Stimulated activated CD4-positive, alpha-beta T cell treated with anti-CD3 and anti-CD28 coated beads, Interleukin-1b, Interleukin-23, amount 100 ng/mL, for 1 hour (primary cell): ENCODE measurements at places on chromosomes 6 and 20.

DNA sequence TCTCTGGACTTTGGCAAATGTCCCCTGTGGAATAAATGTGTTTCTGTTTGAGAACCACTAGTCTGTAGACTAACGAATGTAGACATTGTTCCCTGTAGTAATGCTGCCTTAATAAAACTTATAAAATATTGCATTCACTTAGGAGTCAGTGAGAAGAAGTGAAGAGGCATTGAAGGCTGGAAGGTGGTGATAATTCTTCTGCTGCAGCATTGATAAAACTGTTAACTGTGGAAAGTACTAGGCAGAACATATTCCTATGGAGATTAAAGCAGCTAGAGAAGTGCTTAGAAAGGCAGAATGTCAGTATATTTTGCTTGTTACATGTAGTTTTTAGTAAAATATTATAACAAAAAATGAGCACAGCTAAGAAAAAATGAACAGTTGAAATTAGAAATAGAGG is 4.8 kb downstream of the PGK2 start:
- DNase-seq = no peak

DNA sequence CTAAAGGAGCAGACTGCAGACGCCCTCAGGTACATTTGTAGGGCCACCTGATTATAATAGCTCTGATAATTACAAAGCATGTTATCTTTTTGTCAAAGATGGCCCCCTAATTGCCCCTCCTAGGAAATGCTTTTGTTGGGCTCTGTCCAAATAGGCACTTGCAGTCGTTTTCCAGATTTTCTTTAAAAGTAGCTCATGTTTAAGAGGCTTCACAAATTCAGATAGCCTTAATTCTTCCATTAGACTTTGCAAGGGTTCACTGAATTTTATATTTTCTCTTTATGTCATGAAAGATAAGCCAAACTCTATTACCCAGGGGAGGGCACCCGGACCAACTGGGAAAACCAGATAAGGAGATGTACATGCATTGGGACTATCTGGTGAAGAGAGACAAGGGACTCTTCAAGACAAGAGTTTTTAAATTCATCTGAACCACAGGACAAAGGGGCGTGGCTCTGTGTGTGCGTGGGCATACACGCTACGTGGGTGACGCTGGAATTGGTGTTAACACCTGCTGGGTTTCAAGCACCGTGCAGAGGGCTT is 95.6 kb downstream of the TOX2 start:
- DNase-seq = no peak

DNA sequence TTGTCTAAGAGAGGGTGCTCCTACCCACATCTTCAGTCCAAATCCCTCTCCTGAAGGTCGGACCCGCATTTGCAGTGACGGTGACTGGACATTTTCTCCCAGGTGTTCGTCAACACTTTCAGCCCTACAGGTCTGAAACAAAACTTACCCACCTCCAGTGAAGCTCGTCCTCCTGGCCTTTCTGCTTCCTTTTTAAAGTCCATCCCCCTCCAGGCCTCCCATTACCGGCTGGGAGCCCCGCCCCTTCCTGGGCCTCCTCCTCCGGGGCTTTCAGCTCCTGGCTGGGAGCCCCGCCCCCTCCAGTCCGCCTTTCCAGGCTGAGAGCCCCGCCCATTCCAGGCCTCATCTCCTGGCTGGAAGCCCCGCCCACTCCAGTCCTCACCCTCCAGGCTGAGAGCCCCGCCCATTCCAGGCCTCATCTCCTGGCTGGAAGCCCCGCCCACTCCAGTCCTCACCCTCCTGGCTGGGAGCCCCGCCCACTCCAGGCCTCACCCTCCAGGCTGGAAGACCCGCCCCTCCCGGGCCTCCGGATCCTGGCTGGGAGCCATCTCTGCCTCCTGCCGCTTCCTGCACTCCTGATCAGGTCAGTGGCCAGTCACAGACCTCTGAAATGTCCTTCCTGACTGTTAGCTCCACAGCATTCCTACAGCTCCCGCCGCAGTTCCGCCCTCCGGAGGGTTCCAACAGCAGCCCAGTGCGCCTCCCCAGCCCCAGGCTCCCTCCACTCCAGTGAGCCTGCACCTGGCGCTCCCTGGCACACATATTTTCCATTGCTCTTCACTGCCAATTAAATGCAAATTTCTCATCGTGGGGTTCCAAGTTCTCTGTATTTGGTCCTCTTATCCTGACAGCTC is 98.5 kb downstream of the LY86 start:
- DNase-seq = no peak

DNA sequence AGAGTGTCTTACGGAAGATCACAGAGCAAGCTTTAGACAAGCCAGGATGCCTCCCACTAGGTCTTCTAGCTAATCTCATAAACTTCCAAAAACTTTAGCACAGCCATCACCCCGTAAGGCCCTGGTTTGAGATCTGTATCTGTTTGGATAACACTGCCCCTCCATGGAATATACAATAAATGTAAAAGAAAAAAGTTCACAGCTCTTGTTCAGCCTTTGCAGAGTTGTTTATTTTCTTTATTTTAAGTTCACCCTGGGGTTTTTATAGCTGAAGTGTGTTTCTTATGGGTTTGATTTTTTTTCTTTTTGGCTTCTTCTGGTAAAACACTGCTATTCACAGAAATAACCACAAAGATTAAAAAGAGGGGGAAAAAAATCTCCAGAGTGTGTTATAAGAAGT is 125.6 kb downstream of the EYA2 start:
- no peak for DNase-seq

GRCh38 chr20:41428285-41428684 is 61.7 kb upstream of the EMILIN3 start:
- no peak for DNase-seq

DNA sequence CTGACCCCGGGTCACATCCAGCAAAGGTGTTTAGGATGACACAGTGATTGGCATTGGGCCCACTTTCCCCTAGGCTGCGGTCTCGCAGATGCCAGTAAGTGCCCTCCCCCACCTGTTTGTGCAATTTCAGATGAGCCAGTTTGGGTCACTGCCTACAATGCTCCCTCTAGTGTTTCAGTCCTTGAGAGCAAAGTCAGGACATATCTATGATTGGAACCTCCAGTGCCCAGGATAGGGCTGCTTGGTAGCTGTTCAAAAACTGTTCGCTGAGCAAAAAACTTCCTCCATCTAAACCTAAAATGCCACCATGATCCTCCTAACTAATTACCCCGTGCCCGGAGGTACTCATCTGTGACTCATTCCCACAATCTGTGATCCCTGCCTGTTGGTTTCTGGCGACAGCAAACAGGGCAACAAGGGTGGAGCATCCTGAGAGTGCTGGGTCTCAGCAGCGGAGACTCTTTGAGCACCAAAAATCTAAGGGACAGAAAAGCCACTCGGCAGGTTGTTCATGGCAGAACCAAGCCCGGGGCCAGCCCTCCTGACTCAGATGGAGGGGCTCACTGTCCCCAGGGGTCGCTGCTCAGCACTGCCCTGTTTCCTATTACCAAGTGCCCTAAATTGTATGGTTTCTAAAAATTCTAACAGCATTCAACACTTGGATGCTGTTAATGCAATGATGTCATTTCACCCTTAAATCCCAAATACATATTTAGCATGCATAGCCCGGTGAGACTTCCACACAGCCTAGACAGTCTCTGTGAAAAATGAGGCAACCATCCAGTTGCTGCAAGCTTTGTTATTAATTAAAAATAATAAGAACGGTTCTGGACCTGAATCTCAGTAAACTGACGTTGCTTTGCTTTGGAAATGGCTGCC is 5.0 kb downstream of the VSX1 start:
- no peak for DNase-seq

GRCh38 chr20:11660673-11661072 is 257.0 kb upstream of the BTBD3 start:
- no peak for DNase-seq

GRCh38 chr6:123812621-123813020 is 9.0 kb downstream of the NKAIN2 start:
- DNase-seq = no peak

DNA sequence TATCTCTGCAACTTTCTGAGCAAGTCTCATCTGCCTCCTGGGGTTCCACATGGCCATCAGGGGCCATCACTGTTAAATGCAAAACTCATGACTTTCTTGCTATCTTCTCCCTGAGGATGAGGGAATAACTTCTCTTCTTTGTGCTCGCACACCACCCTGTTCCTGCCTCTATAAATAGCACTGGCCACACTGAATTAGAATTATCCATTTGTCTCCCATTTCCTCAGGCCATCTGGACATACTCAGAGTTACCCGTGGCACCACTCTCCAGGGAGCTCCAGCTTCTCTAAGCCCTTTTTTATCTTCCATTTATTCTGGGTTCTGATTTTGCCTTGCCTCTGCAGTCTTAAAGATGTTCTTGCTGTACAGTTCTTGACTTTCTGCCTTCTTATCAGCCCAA is 72.8 kb upstream of the ECI2 start:
- no peak for DNase-seq

DNA sequence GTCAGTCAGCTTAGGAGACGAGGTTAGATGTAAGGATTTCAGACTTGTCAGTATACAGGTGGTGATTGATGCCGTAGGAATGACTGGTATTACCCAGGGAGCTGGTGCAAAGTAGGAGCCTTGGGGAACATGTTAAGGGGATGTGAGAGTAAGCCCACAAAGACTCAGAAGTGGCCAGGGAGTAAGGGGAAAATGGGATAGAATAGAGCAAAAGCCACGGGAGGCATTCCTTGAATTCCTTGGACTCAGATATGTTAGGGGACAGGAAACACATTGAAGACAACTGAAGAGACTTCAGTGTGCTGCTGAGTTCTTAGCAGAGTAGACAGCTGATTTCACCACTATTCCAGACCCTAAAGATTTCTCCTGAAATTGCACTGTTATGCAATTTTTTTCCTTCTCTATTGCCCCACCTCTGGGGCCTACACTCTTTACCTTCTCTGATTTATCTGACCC is 1.2 kb upstream of the ACAT2 start:
- no peak for DNase-seq

DNA sequence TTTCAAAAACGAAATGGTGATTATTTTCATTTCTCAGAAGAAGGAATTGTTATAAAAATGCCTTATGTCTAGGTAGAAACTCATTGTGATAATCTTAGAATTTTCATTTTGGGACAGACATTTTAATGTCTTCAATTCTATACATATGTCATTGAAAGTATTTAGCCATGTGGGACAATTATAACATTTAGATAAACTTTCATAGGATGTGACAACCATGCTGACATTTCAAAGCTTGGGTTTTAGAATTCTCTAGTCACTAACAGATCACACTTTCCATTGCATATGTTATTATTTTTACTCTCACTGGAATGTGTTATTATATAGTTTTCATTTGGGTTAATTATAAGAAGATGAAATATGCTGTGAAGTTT is 4.9 kb downstream of the TAGAP start:
- DNase-seq = no peak
